ENCODE measurements at places on chromosomes 7 and 10.

DNA sequence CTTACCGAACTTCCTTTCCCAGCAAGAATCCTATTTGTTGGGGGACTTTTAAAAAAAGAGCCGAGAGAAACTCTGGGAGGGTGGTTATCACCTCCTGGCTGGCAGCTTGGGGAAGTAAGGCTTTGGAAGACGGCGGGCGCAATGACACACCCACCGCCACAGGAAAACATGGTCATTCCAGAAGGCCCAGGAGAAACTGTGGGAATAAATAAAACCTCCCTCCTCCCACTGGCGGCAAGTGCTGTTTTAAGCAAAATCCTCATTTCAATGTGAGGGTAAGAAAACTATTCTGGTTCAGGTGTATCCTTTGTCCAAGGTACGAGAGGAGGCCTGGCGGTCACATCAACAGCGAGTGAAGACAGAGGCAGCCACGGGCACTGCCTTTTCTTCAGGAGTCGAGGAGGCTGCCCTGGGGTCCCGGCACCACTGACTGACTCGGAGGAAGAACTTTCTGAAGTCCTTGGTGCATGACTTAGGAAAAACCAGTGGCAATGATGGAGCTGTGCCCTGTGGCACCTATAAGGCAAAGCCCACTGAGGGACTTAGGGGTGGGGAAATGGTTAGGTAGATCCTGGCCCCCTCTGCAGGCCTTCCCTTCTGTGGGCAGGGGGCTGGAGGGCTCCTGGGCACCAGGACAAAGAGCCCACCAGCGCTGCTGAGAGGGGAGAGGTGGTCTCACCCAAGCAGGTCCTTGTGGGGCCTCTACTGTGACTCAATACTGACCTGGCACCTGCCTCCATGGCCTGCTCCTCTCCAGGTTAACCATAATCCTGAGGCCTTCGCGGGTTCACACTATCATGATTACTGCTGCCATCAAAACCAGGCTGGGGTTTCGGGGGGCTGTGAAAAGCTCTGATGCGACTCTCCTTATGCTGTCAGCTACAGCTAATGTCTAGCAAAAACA lies 21.4 kb downstream of the DNAJB12 start:
- no peak for DNase-seq

DNA sequence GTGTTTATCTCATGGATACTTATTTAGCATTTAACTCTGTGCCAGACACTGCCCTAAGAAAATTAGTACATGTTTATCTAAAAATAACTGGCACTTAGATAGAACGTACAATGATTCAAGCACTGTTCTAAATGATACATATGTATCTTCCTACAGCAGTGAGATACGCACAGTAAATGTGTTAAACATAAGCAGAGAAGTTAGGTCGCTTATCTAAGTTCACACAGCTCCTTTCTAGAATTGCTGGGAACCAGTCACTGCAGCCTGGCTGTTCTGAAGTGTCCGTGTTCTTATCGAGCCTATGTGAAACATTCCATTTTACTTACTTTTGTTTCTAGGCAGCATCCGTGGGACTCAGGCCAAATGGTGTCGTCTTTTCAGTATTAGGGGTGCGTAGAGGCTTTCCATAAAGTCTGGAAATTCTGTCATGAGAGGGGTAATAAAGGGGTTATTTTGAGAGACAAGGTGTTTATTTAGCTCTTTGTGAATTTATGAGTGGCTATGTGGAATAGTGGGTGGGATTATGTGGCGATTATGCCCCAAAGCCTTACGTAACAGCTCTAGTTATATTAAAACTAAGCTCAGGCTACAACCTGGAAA lies 186.9 kb downstream of the SND1 start:
- DNase-seq, result no peak

DNA sequence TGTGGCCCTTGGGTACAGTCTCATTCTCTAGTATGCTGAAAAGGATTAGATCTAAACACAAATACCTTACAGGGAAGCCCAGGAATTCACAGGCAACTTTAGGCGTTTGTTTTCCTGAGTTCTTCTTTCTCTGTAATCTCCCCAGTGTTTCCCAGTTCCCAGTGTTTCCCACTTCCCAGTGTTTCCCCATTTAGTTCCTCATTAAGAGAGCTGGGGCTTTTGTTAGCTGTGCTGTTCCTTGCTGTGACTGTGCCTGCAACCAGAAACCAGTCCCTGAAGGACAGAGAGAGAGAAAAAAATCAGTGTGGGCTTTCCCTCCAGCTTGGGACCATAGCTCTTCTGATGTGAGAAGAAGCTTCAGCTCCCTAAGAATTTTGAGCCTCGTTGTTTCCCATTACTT lies 802.9 kb upstream of the COBL start:
- DNase-seq, result no peak

DNA sequence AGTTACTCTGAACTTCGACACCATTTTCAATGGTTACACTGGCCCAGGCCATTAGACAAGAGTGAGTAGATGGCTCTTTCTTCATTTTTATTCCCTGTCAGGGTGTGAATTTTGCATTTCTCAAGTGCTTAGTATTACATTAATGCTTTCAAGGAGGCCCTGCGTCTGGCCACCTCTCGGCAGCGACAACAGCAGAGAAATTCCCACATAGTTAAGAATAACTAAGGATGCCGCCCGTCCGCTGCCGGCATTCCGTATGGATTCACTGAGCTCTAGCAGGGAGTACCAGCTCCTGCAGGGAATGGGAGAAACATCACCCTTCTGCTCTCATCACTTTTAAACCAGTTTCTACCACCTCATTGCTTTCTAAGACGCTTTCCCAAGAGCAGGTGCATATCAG lies 153.6 kb downstream of the TCERG1L start:
- DNase-seq, result no peak
